ENCODE measurements at places on chromosomes 6 and 20.

DNA sequence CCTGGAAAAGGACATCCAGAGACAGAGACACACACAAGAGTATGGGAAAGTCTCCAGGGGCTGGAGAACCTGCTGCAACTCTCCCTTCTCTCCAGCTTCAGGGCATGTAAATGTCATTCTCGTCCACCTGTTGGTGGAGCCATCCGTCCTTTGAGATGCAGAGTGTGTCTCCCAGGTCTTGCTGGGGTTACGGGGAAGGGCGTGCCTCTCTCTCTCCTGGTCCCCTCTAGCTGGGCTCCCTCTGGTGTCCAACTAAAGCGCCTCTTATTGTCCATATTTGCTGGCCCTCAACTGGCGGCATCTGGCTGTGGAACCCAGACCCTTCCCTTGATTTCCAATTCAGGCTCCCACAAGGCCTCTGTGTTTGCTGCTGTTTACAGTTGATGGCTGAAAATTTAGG is 244.1 kb downstream of the BMP7 start:
- no peak for DNase-seq

DNA sequence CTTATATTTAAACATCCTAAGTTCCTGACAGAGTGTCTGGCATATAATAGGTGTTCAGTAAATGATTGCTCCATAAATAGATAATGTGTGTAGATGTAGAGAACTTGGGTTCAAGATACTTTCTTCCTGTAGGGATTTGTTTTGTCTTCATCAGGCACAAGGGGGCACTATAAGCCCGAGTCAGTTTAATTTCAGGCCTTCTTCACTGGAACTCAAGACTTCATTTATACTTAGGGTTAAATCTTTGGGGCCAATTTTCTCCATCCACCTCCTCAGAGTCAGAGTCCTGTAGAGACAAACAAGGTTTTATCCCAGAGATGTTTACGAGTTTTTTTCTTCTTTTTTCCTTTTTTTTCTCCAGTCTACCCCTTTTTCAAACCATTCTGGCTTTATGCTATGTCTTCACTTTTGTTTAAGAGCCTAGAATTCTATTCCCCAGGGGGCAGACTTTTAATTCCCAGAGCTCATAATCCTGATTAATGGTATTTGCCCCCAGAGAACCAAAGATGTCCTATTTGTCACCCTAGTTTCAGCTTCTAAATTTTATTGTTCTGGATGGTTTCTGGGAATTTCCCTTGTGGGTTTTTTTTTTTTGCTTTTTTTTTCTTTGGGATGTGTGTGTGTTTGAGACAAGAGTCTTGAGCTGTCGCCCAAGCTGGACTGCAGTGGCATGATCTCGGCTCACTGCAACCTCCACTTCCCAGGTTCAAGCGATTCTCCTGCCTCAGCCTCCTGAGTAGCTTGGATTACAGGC is 88.4 kb downstream of the HFE start:
- DNase-seq, result no peak

- DNase-seq, result no peak
Observed at GRCh38 chr20:46652699-46653098, 1.4 kb upstream of the SLC13A3 start.

DNA sequence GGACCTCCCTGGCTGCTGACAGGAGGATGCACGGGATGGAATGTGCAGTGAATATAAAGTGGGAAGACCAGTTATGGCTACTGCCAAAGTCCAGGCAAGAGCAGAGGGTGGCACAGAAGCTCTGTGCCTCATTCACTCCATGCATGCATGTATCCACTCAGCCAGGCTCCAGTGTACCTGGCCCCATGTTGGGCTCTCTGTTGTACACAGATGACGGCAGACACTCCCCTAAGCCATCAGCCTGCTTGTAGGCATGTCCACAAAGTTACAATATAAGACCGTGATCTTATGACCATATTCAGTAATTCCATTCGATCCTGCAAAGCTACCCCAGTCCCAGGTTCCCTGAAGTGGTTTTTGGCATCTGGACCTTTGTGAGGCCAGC is 116.8 kb downstream of the PREX1 start:
- no peak for DNase-seq

Data from HuH-7 (cell line).